Cerebellum (tissue), 4 donors: ENCODE measurements at places on chromosomes 12 and 14.

DNA sequence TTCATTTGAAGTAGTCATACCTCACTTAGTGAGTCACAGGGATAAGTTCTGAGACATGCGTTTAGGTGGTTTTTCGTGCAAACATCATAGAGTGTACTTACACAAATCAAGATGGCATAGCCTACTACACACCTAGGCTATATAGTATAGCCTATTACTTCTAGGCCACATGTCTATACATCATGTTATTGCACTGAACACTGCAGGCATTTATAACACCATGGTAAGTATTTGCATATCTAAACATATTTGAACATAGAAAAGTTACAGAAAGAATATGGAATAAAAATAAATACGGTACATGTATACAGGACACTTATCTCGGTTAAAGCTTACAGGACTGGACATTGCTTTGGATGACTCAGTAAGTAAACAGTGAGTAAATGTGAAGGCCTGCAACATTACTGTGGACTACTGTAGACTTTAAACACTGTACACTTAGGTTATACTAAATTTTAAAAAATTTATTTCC, 670.6 kb downstream of the SLC16A7 start:
- no peak for DNase-seq

DNA sequence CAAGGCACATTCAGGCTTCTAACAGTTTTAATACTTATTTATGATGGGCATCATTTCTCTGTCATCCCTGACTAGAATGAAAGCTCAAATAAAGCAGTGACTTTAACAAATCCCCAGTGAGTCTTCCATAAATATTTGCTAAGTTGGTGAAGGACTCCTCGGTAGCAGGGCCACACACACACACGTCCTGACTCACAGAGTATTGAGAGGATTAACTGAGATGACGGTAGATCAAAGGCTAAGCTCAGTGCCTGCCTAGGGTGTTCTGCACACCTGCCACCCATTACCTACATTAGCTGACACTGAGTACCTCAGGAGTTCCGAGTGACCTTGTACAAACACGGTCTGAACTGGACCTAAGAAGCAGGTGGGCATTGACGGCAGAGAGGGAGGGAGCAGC, 197.3 kb upstream of the SFSWAP start:
- DNase-seq = no peak

GRCh38 chr12:33476058-33476457, 36.4 kb upstream of the SYT10 start:
- no peak for DNase-seq

DNA sequence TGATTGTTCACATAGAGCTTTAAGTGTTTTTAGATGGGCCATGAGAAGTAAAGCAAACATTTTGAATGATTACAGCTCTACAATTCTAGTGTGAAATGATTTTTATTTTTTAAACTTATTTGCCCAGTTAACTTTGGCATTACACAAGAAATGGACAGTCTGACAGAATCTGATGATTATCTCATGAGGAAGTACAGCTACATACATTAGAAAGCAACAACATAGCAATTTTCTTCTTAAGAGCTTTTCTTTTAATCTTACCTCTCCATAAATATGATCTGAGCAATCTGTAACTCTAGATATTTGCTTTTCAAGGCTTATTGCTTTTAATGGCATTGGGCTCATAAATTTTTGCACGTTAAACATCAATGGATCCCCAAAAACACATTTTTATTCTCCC, 26.5 kb upstream of the PPP1R12A start:
- no peak for DNase-seq

DNA sequence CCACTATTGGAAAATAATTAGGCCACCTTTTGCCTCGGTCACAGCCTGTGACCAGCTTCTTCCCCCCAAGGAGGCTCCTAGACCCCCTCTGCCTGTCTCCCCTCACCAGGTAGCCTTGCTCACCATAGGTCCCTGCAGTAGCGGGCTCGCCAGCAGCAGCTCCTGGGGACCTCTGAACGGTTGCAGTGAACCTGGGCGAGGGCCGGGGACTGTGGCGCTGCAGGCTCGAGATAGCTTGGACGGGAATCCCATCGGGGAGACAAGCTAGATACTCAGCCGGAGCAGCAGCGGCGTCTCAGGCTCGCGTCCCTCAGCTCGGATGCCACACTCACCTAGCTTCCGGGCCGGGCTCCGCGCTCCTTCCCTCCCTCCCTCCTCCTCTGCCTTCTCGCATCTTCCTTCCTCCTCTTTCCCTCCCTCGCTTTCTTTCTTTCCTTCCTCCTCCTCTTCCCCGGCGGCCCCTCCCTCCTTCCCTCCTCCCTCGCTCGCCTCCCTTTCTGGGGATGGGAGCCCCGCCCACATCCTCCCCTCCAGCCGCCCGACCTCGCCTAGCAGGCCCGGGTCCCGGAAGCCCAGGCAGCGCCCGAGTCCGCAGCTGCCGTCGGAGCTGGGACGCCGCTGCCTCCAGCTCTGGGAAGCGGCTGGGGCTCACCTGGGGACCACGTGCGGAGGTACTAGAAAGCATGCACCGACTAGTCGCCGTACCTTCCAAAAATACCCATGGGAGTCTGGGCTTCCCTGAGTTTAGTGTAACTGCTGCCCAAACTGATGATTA, at the start of gene BMP4:
Gene BMP4 (minus strand): TSS at position 399 of the 775 bp plus-strand sequence. CDS start 4,603 bp downstream, outside the sequence.
- DNase-seq = peak; percentile 61

DNA sequence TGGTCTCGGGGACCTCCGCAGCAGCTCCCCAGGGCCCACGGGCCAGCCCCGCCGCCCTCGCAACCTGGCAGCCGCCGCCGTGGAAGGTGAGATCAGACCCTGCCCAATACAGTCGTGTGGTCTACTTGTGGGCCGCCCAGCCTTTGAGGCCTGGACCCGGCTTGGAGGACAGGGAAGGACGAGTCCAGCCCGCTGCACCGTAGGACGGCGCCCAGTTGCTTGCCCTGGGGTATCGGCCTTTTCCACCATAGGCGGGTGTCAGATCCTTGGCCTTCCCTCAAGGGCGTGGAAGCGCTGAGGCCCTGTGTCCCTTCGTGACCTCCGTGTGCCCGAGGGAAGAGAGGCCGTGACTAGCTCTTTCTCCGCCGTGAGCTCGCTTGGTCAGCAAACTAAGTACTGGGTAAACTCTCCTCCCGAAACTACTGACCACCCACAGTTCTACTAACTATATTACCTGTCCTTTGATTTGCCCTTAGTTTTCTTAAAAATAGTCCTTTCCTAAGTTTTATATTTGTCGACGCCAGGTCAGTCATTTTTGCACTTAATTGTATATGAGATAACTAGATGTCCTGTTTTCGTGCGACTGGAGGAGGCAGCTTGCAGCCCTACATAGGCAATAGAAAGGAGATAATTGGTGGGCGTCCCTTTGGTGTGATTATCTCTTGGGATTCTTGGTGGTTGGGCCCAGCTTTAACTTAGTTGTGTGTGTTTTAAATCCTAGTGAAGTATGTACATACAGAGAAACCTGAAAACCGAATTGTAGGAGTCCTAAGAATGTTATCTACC, 757 bp downstream of the SLC25A3 start:
- peak; percentile 23 for DNase-seq

DNA sequence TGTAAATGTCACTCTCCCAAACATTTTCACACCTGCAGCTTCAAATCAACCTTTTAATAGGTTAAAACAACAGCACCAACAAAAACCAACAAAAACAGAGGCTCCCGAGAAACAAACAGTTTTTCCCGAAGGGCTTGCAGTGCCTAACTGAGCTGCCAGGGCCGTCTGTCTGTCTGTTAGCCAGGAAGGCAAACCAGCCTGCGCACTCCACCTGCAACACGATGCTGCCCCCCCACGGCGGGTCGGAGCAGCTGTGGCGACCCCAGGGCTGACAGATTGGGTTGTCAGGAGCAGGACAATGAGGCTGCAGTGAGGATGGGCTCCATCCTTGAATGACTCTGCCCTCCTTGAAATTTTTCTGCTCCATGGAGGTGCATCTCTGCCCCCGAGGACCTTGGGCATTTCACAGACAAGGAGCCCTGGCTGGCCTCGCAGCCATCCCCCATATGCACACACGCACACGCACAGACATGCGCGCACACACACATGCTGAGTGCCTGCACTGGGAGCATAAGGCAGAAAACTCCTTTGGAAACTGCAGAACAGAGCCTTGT, 2.6 kb downstream of the RTL1 start:
- no peak for DNase-seq

DNA sequence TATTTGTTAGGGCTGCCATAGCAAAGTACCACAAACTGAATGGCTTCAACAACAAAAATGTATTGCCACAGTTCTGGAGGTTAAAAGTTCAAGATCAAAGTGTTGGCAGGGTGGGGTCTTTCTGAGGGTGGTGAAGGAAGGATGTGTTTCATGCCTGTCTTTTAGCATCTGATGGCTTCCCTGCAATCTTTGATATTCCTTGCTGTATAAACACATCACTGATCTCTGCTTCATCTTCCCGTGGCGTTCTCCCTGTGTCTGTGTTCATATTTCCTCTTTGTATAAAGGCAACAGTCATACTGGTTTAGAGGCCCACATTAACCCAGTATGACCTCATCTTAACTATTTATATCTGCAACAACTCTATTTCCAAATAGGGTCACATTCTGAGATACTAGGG, 167.5 kb downstream of the BTG1 start:
- DNase-seq = no peak

GRCh38 chr12:7966563-7966962, 30.6 kb upstream of the SLC2A3 start:
- no peak for DNase-seq

DNA sequence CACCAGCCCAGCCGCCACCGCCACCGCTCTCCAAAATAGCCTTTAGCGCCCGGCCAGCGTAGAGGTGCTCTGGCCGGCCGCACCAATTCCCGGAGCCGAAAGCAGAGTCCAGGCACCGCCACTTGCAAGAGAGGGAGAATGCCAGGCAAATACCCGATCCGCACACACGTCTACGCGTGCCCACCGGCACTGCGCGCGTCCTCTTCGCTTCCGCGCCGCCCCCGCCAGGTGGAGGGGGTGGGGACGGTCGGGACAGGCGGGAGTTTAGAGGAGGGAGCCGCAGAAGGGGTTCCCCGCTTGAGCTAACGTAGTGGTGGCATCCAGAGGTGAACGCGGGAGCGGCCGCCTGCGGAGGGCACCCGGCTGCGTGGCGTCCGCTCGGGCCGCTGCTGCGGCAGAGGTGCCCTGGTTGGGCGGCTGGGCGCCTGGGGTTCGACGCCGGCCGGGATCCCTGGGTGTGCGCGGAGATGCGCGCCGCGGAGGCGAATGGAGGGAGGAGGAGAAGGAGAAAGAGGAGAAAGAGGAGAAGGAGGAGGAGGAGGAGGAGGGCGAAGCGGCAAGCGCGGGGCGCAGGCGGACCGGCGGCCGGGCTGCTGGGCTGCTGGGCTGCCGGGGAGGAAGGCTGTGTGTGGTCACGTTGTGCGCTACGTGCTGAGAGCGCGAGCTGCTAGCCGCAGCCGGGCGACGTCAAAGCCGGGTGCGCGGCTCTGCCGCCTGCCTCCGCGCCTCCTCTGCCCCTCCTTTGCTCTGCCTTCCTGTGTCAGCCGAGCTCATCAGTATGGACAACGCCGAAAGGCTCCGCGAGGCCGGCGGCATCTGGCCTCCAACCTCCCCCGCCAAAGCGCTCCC, at the start of gene MDGA2:
Gene MDGA2 (minus strand): TSS at position 140 of the 849 bp plus-strand sequence.
- peak; percentile 15 for DNase-seq

- no peak for DNase-seq
Observed at GRCh38 chr14:100967930-100968329, 64.4 kb upstream of the RTL1 start.

- DNase-seq = no peak
Observed at GRCh38 chr14:94376108-94376975, 12.1 kb downstream of the SERPINA1 start.

- DNase-seq = no peak
Observed at GRCh38 chr12:128789356-128789929, 34.3 kb downstream of the SLC15A4 start.

DNA sequence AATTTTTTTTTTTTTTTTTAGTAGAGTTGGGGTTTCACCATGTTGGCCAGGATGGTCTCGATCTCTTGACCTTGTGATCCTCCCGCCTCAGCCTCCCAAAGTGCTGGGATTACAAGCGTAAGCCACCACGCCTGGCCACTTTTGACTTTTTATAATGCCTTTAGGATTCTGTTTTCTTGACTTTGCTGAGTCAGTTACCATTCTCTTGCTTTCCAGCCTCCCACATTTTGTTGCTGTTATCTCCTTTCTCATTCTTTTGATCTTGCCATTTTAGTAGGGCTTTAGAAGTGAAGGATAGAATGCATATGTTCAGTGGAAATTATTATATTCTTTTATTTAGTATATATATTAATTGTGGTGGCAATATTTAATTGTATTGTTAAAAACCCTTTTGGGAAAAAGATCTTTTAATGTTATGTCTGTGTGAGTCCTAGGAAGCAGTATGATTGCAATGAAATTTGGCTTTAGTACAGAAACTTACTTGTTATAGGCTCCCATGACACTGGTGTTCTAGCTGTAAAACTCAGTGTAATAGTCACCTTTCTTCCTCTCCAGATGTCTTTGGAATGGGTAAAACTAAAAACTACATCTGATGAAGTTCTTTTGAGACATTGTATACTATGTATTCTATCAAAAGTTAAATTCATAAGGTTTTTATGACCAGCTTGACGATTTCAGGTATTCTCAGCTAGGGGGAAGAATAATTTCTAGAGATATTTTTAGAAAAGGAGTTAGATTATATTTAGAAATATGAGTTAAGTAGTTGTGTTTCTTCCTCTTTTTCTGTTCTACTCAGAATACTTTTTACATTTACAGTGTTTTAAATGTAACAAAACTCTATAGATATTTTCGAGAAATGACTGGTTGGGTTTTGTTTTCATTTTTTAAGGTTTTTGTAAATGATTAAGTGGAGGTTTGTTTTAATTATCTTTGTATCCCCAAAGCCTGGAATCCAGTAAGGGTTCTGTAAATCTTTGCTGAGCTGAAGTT, 74.7 kb downstream of the APAF1 start:
- DNase-seq = no peak

GRCh38 chr14:33045760-33046159, 107.1 kb downstream of the NPAS3 start:
- no peak for DNase-seq

DNA sequence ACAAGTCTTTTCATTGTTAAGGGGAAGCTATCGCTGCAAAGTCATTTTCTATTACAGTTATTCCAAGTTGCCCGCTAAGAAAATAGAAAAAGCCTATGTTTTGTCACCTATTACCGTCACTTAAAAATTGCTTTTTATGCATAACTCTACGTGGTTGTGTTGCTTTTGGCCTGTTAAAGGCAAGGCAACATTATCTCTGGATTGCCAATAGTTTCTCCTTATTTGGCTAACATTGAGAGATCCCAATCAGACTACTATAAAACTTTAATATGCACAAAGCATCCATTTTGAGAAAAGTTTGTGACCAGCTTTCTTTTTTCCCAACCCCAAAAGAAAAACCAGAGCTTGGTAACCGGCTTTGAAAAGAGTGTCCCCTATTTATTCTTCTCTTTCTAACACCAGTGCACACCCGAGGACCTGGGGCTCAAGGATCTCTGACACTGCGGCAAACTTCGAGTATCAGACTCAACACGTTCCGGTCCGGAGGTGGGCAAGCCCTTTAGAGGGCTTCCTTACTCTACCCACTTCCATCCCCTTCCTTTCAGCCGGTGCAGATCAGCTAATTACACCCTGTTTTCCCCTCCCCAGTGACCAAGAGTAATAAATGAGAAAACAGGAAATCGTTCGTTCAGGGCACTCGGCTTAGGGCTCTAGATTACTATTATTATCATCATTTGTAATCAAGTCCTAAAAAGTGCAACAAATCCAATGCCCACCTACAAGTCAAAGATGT, 1.2 kb downstream of the PPP1R12A start:
- no peak for DNase-seq
